Glutamatergic neuron (in vitro differentiated cells): ENCODE measurements at places on chromosomes 2 and 18. TPM values are rescaled to one million over a fixed set of nuclear protein-coding genes. Genes with fewer than 3 reads are reported as not detected.
A peak's percentile ranks its signal among the peaks of the same experiment; 100 is the strongest.

- DNase-seq: no peak
Observed at GRCh38 chr18:77003316-77003715, 129.3 kb downstream of the MBP start.

The ALPI gene
- not detected for total RNA-seq

The NEU2 gene
- not detected for total RNA-seq

The PHLPP1 gene
- 14.0 TPM for total RNA-seq

DNA sequence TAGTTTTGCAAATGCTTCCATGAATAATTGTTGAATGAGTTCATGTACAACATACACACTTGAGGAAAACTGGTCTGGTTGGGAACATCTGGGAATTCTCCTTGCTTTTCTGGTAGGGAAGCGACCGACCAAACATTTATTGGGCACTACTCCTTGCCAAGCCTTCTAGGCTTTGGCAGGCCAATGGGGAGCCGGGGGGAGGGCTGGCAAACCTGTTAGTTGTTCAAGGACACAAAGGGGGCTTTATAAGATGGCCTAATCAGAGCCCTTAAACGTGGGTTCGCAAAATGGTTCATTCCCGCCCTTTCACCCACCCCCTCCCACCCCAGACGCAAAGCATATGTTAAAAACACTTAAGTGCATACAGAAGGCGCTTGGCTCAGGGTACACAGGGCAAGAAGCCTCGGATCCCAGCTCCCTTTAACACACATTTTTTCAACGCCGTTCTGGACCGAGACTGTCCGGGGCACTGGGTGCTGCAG, 844 bp upstream of the VSNL1 start:
- peak; percentile 33 for DNase-seq

GRCh38 chr2:105373895-105374401, 24.9 kb downstream of the FHL2 start:
- DNase-seq: no peak

DNA sequence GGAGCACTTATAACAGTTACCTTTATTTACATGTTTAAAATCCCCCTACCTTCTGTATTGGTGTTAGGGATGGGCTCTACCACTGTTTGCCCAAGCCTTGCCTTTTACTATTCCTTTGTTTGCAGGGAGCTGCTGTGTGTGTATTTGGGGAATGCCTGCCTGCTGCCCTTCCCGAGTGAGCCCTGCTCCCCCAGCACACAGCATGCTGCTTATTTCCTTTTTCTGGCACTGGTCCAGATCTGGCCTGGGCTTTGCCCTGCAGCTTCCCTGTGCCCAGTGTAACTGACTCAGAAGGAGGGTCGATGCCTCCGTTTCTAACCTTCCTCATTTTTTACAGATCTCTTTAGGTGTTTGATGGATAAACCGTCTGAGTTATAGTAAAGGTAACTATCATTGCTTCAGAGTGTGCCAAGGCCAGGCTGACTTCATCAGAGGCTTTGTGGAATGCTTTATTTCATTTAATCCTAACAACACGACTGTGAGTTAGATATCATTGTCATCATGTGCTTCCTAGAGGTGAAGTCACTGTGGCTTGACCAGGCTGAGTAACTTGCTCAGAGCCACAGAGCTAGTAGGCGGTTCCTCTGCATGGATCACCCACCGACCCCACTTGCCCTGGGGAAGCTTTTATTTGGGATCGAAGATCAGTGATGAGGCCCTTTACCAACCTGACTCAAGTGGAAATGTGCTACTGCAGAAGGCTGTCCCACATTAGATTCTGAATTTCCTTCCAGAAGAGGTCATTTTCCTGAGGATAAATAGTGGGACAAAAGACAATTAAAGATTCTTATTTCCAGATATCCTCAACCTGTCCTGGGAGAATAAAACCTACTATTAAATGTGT, 238.8 kb downstream of the ZNF407 start:
- no peak for DNase-seq

The PNPT1 gene
- 21.0 TPM for total RNA-seq

GRCh38 chr2:64543008-64543697, 19.0 kb downstream of the AFTPH start:
- no peak for DNase-seq

GRCh38 chr18:8835521-8835953, 130.2 kb downstream of the MTCL1 start:
- DNase-seq: no peak

GRCh38 chr2:121925466-121925865, 170.0 kb downstream of the TSN start:
- no peak for DNase-seq

- no peak for DNase-seq
Observed at GRCh38 chr2:191617575-191617974, 60.4 kb upstream of the NABP1 start.

- no peak for DNase-seq
Observed at GRCh38 chr2:23619941-23620340, 235.0 kb downstream of the KLHL29 start.

The C2orf80 gene
- total RNA-seq: not detected

The TBR1 gene
- not detected for total RNA-seq

The MAPK4 gene
- 13.1 TPM for total RNA-seq

GRCh38 chr2:68352651-68353391, 12.3 kb upstream of the PLEK start:
- no peak for DNase-seq

GRCh38 chr2:43176449-43176848, 50.0 kb downstream of the ZFP36L2 start:
- no peak for DNase-seq

The PARD3B gene
- total RNA-seq: 0.66 TPM

The KIF1A gene
- total RNA-seq: 439 TPM

DNA sequence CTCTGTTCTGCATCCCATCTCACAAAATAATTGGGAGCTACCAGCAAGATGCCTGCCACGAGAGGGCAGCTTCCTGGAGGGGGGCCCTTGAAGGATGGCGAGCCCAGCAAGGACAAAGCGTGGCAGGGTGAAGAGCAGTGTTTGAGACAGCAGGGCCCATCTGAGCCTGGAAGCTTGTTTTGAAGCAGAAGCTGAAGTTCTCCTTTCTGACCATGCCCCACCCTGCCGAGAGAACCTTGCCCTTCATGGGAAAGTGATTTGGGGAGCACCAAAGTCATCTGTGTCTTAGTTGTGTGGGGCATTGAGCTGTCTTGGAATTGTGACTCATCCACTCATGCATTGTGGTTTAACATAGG, 216.3 kb downstream of the BCL11A start:
- DNase-seq: no peak

The TRPM8 gene
- total RNA-seq: not detected

DNA sequence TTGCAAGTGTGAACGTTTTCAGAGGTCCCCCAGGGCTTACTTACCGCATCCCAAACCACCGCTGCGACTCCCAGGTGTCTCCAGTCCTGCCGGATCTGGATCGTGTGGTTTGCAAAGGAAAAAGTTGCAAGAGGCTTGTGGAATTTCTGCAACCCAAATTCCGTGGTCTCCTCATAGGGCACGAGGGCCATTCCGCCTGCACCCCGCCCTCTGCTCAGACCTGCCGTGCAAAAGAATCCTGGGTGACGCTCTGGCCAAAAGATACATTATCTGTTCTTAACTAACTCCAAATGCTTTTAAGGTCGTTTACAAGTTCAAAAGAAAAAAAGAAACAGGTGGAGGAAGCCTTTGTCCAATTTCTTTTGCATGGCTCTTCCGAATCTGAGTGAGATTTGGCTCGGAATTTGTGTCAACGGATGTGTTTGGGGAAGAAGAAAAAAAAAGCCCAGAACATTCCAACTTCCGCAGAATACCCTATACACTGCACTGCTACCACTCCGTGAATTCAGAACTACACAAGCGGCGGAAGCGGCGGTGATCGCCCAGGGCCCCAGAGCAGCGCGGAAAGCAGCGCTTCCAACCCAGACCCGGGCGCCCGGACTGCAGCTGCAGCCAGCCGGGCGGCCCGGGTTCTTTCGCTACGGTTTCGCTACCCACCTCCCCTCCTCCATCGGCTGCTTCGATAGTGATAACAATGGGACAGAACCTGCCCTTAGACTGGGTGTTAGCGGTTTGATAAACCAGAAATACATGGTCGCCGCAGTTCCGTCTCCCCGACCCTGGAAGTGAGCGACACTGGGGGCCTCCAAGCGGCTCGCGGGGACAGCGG, 795 bp downstream of the METTL21A start:
- peak; percentile 71 for DNase-seq

DNA sequence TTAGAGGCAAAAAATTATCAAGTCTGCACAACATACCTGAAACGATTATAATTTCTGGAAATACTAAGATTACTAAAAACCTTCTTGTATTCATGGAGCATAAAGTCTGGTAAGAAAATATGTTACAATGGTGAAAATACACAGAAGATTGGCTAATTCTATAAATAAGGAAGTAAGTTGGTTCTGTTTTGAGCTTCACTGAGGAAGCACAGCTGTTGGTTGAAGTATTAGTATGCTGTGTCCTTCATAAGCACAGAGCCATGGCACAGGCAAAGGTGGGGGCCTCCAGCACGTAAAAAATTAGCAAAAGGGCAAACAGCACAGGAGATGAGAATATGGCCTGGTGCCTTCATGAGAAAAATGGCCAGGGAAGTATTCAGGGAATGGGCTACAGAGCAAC, 40.4 kb upstream of the ANKRD62 start:
- no peak for DNase-seq

- no peak for DNase-seq
Observed at GRCh38 chr18:44564922-44565321, 115.8 kb upstream of the SETBP1 start.

DNA sequence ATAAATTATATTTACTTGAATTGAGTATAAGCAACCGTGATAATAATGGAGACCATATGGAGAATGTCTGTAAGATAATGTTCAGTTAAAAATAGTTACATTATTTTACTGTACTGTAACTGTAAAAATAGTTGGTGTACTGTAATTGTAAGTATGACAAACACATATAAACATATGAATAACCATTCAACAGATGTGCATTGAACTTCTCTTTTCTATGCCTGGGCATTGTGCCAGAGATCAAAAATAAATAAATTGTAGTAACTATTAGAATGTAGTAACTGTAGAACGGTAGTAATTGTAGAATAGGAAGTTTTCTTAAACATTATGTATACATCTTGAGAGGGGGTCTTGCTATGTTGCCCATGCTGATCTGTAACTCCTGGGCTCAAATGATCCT, 287.4 kb upstream of the EPAS1 start:
- DNase-seq: no peak

The ACOXL gene
- total RNA-seq: 1.4 TPM

DNA sequence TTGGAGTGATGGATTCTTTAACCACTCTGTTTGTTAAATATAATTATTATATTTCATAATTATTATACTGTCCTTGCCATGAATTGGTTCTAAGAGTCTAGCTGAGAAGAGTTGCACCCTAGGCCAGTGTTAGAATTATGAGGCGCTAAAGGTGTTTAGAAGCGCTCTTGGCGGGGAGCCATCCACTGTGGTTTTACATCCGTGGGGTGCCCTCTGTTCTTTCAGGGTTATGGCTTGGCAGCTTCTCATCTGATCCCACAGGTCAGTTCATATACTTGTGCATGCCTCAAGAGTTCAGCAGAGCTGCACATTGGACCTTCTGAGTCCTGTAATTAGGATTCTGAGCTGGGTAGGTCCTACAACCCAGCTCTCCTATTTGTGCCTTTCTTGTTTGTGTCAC, 9.1 kb downstream of the ASAP2 start:
- DNase-seq: no peak

The FARSB gene
- total RNA-seq: 18.8 TPM

DNA sequence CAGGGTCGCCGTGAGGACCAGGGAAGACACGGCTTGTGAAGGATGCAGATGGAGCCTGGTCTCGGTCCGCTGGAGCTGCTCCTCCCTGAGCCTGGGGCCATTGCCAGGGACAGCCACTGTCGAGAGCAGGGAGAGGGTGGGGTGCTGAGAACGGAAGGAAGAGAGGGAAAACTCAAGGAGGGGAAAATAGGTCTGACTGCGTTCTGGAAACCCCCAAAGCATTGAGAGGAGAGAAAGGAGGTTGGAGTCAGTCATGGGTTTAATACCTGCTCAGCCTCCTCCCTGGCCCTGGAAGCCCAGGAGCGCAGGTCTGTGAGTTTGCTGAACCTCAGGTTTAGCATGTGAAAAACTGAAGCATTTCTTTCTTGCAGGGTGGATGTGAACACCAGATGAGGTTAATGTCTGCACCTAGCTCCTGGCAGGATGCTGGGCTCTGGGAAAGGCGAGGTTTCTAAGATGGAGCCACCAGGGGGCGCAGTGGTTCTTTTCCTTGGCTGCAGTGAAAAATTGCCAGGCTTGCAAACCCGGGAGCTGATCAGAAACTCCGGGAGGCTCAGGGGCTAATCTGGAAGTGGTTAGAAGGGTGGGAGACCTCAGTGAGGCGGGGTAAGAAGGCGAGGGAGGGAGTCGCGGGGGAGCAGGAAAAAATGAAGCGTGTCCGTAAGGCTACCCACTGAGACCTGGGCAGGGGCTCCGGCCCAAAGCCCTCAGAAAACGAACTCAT, 33.6 kb upstream of the RNF149 start:
- DNase-seq: peak; percentile 90

The RIT2 gene
- total RNA-seq: not detected

The MAL gene
- total RNA-seq: 9.0 TPM

DNA sequence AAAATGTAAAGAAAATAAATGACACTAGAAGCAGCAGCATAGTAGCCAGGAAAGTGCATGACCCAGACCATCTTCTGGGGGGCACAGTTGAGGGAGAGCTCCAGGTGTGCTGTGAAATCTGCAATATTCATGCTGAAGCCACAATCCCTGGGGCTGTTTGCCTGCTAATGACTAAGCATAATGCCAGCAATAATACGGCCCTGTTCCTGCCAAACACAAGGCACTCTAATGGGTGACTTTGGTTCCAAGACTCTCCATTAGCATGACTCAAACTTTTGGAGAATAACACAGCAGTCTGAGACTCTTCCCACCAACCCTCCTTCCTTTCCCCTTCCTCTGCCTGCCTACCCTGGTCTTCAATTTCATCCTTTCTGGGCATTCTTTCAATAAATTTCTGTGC, 77.9 kb upstream of the DOCK10 start:
- no peak for DNase-seq

The NPAS2 gene
- 0.54 TPM for total RNA-seq

DNA sequence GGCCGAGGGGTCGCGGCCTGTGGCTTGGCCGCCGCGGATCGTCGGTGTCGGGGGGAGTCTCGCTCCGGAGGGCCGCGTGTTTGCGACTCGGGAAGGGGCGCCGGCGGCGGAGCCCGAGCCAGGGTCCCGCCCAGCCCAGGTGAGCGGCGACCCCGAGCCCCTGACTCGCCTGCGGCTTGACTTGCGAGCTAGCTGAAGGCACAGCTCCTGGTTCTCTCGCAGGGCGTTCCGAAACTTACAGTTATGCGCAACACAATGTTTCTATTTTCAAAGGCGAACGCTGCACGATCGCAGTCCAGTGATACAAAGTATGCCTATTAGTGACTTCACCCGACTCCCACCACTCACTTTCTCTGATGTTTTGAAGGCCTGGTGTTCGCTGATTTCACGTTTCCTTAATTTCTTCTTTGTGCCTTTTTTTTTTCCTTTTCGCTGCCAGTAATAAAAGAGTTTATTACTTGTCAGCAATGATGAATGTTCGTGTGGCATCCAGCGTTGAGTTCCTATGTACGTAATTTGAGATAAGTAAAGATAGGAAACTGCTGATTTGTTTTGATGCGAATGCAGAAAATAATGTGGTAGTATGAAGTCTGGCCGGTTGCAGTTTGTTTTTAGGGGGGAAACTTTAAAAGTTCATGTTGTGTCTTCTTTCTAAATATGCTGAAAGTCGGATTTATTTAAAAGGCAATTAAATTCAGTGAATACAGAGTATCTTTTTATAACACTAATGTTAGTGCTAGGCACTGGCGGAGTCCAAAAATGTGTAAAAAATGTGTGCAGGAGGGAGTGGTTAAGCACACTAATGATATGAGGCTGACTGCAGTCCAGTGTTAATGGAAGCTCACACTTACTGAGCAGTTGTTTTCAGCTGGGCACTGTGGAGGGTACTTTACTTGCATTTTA, 706 bp downstream of the UBXN2A start:
- DNase-seq: no peak

The PID1 gene
- 5.3 TPM for total RNA-seq
